ENCODE measurements at places on chromosomes 6 and 20.

- DNase-seq = no peak
Observed at GRCh38 chr6:111566222-111566734, 39.4 kb downstream of the TRAF3IP2 start.

DNA sequence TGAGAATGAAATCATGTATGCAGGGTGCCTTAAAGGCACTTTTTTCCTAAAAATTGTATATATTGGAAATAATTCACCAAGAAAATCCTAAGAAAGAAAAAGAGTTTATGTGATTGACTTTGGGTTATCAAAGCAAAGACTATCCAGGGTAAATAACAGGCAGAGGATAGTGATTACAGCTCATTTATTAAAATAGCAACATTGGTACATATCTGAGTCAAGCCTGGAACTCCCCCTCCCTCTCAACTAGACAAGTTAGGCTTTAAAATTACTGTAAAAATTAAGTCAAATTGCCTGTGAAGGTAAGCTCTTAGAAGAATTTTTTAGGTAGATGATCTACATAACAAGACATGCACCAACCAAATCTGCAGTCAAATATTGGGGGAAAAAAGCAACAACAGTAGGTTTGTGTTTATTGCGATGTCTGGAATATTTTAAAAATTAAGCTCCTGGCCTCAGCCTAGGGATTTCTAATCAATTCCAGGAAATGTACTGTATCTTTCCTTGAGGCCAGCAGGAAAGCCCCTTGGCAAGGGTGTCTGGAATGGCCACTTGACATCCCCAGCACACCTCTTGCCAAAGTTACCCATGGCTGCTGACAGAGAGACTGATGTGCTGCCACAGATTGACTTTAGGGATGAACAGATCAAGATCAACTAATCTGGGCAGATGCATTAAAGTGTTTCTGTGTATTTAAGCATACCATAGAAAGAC is 31.2 kb upstream of the HBS1L start:
- DNase-seq = no peak

GRCh38 chr6:33156561-33156960 is 35.7 kb downstream of the COL11A2 start:
- DNase-seq = no peak

GRCh38 chr20:12053353-12053752 is 135.7 kb downstream of the BTBD3 start:
- DNase-seq = no peak

- no peak for DNase-seq
Observed at GRCh38 chr6:2579241-2579761, 171.4 kb downstream of the MYLK4 start.

GRCh38 chr6:141244366-141244765 is 888.4 kb upstream of the GJE1 start:
- DNase-seq = no peak

GRCh38 chr6:74534465-74535211 is 671.2 kb downstream of the COL12A1 start:
- DNase-seq = no peak

- DNase-seq = no peak
Observed at GRCh38 chr6:22401932-22402331, 105.1 kb upstream of the PRL start.

GRCh38 chr20:42565235-42565995 is 624.3 kb downstream of the PTPRT start:
- no peak for DNase-seq

DNA sequence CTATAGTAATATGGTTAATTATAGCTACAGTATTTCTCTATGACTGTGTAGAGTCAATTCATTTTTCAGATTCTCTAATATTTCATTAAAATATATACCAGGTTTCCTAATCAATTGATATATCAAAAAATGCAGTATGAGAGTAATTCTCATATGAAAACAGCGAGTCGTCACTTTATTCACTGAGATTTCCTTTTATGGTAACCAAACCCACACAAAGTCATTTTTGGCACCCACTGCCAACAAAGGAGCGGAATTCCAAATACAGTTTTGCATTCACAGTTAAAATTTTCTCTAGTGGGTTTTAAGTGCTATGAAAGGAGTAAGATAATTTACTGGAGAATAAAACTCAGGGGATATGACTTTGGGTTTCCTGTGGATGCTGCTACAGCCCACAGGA is 163.8 kb downstream of the HIVEP2 start:
- no peak for DNase-seq

DNA sequence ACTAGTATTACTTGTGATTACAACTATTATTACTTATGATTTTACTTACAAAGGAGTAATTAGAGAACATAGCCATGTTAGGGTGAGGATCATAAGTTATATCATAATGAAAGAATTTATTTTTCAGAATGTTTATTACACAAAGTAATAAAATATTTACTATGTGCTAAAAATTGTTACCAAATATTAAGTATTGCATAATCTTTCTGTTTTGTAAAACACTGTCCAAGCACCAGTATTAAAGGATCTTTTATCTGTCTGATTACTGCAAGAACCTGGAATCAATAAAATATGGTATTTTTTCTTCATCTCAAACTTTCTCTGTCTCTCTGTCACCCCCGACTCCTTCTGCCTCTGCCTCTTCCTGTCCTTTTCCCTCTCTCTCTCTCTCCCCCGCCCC is 250.1 kb downstream of the BCKDHB start:
- DNase-seq = no peak

DNA sequence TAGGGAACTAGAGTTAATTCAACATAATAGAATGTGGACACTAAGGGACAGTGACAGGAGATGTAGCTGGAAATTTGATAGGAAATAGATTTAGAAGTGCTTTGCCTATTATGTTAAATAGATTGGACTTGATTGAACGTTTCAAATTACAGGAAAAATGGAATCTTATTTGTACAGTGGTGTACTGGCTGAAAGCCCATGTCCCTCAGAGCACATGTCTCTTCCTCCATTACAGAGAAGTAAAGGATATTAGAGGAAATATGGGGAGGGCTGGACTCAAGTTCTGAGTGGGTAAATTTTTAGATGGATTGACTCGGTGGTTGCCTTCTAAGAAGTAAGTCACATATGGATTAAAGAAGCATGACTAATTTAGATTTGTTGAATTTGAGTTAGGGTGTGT is 11.4 kb downstream of the PKIB start:
- DNase-seq = no peak
